Stimulated activated CD8-positive, alpha-beta memory T cell treated with anti-CD3 and anti-CD28 coated beads, Interleukin-7, amount 100 ng/mL, for 24 hours (primary cell): ENCODE measurements at places on chromosomes 5 and 9.

- DNase-seq, result no peak
These were observed 317.3 kb downstream of the TAF11L14 start for GRCh38 chr5:17951392-17952169.

GRCh38 chr9:32957358-32957757 is 44.1 kb downstream of the APTX start:
- DNase-seq, result no peak

- no peak for DNase-seq
These were observed 53.0 kb downstream of the FCHO2 start for GRCh38 chr5:73008831-73009230.

DNA sequence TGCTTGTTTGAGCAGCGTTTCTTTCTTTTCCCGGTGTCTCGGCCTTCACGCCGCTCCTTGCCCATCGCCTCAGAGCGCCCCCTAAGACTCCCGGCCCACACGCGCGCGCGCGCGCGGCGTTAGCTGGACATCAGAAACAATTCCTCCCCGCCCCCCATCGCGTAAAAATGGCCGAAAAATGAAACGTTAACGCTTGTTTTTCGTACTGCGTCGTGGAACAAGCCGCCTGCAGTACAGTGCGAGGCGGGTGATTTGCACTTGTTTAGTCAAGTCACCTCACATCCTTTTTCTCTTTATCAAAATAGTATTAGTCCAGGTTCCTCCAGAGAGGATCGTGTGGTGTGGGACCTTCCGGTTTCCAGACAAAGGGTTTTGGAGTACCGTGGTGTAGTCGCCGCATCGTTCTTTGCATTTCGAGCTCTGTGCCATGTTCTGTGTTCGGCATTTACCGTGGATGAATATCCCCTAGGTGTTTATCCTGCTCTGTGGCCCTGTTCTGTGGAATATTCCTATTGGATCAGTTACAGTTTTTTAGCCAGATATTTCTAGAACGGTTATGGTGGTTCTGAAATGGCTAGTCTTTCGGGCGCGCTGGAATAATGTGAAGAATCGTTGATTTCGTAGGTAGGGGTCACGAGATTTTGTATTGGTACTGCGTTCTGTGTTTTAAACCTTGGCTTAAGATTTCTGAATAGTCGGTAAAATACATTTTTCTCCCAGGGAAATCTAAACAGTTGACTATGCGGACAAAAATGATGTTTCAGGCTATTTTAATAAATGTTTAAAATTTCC is 1.0 kb downstream of the MATR3 start:
- DNase-seq, result peak; percentile 32

DNA sequence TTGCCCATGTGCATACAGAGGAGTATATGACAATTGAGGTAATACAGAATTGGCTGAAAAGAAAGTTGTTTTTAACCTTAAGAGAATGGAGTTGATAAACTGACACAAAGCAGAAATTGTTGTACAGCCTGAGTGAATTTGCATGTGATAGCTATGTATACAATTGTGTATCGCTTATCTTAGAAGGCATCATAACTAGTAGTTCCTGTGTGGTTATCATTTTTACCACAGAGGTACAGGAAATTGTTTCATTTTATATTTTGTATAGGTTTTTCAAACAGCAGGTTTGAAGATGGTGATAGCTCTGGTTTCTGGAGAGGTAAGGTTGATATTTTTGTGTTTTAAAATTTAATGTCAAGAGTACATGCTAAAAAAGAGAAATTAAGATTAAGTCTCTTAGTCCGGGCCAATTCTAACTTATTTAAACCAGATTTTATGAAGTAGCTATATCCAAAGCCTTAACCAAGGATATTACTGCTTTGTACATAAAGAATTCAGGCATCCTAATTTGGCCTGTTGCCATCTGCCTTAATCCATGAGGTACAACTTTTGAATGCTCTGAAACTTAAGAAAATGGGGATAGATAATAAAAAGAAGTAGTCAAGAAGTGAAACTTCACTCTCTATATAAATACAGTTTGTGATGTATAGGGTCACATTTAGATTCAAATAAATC is 26.0 kb downstream of the DDX4 start:
- no peak for DNase-seq

GRCh38 chr5:100551183-100551582 is 16.0 kb downstream of the FAM174A start:
- DNase-seq, result no peak

- no peak for DNase-seq
These were observed 162.0 kb upstream of the GLRA1 start for GRCh38 chr5:152086668-152087067.

DNA sequence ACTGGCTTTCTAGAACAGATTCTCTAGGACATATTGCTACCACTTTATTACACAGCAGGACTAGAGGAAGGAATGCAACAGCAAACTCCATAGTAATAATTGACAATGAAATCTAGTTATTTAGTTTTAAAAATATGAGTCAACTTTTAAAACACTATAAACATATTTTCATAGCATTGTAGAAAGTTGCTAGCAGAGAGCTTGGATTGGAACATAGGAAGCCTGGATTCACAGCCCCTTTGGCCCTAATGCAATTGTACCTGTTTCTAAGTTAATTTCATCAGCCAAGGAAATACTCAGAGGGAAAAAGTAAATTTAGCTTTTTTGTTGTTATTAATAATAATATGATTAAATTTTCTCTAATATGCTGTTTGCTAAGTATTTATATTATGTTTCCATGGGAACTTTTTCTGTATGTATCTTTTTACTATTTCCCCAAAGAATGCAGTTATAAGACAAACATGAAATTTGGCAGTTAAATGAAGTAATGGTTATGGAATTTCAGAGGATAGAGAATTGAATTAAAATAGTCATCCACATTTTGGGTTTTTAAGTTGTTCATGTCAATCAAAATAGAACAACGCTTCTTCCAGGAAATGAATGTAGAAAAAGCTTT is 45.6 kb downstream of the VCAN start:
- no peak for DNase-seq

DNA sequence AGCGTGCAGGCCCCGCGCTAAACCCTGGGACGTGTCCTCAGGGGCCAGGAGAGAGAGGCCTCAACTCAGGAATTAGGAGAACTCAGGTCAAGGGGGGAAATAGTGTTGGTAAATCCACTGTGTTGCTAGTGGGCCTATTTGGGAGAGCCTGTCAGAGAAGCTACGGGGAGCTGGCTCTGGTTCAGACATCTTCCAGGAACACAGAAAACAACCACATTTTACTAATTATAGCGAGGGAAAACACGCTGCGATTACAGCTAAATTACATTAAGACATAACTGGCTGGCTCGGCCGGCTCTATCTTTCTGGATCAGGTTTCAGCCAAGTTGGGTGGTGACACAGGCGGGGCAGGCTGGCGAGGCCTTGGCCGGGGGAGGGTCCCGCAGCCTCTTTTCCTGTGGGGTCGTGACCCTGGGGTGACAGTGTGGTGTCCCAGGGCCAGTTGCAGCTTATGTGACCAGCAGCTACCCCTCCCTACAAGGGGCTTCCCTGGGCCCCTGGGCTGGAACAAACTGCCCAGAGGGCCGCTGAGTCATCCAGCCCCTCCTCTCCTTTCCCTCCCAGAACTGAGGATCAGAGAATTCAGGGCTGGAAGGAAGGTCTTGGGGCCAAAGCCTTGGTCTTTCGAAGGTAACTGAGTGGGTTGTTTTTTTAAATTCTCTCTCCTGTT is 75.1 kb downstream of the FGF18 start:
- no peak for DNase-seq

- DNase-seq, result no peak
These were observed 12.5 kb downstream of the NPM1 start for GRCh38 chr5:171400169-171400568.

GRCh38 chr5:177094224-177095087 is 7.7 kb downstream of the FGFR4 start:
- DNase-seq, result no peak

DNA sequence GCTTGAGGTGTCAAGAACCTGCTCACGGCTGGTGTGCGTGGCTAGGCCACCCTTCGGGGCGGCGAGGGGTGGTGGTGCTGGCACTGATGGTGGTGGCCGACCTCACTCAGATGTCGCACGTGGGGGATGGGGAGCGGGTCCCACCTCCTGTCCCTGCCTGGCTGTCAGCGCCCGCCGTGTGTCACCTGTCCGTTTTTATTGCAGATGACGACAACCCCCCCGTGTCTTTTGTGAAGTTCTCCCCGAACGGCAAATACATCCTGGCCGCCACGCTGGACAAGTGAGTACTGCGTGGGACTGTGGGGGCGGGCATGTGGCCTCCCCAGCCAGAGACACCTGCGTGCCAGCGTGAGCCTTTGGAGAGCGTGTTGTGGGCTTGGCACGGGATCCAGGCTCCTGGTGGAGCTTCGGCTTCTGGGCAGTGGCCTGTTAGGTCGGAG is 10.1 kb downstream of the RNU6ATAC start:
- no peak for DNase-seq

DNA sequence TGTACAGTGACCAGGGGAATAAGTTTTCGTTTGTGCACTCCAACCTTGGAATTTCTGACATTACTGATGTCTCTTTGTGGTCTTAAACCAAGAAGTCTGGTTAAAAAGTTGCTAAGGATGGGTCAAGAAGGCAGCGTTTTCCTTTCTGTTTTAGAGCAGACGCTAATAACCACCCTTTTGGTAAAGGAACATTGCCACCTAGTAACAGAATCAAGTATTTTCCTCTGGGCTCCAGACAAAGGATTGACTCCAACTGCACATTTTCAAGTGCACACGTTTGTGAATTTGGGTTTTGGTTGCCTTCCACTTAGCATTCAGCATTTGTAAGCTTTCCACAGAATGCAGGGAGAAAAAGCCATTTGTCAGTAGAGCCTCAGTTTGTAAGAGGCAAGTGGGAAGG is 22.2 kb upstream of the CEP78 start:
- no peak for DNase-seq

DNA sequence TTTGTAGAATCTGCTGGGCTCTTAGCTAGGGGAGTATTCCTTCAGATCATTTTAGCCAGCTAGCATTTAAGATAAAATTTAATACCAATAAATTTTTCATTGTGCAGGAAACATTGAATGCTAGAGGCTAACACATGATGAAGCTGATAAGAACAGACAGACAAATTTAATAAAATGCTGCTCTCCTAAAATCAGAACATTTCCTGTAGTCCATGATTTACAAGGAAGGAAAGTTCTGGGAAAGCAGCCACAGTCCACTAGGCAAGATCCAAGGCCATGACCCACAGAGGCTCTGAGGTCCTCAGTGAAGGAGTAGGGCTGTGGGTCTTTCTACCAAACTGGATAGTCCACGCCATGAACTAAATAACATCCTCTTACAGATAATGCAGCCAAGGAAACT is 253.0 kb downstream of the ICE1 start:
- no peak for DNase-seq

DNA sequence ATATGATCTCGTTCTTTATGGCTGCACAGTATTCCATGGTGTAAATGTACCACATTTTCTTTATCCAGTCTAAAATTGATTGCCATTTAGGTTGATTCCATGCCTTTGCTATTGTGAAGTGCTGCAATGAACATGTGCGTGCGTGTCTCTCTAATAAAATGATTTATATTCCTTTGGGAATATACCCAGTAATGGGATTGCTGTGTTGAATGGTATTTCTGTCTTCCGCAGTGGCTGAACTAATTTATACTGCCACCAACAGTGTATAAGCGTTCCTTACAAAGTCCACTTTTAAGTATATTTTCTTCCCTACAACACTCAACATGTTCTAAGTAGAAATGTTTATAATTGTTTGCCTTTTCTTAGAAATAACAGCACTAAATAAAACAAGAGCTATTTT is 521.9 kb downstream of the DTWD2 start:
- DNase-seq, result no peak

GRCh38 chr9:33950371-33950770 is 98.3 kb downstream of the UBAP2 start:
- no peak for DNase-seq

- no peak for DNase-seq
These were observed 632.3 kb downstream of the CCDC171 start for GRCh38 chr9:16184964-16185646.

DNA sequence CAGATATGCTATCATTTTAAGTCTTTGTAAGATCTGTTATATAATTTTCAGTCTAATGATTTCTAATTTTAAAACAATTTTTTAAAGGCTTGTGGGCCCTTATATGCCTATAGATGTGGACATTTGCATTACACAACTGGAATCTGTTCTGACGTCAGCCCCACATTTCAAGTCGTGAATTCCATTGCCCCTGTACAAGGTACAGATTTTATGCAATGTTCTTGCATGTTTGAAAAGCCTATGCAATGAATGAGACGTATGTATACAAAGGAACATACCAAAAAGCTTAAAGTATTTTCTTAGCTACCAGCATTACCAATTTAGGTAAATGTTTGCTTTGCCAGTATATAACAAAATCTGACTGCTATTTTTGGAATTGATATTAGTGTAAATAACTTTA is 77.2 kb downstream of the ITGA1 start:
- DNase-seq, result no peak

- no peak for DNase-seq
These were observed 131.7 kb downstream of the ADGRV1 start for GRCh38 chr5:90690307-90690706.

GRCh38 chr5:179805529-179806249 is 977 bp downstream of the MGAT4B start:
- DNase-seq, result no peak

DNA sequence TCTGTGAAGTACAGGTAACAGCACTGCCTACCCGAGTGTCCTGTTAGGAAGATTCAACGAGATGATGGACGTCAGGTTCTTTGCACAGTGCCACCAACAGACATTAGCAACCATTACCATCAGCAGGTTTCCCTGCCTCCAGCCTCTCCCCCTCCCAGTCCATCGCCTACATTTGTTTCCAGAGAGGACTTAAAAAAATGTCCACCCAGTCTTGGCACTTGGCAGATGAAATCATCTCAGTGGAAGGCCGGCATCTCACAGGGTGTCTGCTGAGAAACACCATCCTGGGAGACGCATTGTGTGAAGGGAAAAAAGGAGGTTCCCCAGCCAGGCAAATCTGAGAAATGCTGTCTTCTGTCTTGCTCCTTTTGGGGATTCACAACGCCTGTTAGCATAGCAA is 58.2 kb downstream of the CRB2 start:
- DNase-seq, result no peak

- DNase-seq, result no peak
These were observed 13.8 kb upstream of the STC2 start for GRCh38 chr5:173341961-173342430.

GRCh38 chr5:28328681-28329080 is 1290.3 kb upstream of the CDH9 start:
- no peak for DNase-seq

DNA sequence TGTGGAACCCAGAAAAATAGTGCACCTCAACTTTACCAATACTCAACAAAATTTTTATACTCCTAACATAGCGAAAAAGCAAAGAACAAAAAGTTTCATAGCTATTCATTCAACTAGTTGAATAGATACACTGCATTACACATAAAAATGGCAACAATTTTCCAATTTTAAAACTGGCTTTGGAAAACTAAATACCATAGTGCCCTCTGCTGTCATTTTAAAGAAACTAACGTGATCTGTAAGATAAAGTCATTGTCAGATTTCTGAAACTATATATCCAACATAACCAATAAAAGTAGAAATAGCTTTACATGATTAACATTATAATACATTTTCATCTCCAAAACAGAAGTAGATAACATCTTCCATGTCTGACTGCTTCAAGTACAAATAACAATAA is 31.6 kb downstream of the DTWD2 start:
- no peak for DNase-seq

- no peak for DNase-seq
These were observed 1.8 kb downstream of the HSPB3 start for GRCh38 chr5:54457094-54457862.

- DNase-seq, result no peak
These were observed 43.9 kb downstream of the MAPKAP1 start for GRCh38 chr9:125663127-125663526.

GRCh38 chr5:37086466-37087173 is 162.6 kb downstream of the CPLANE1 start:
- no peak for DNase-seq

- DNase-seq, result no peak
These were observed 16.0 kb downstream of the CXXC5 start for GRCh38 chr5:139664086-139664693.
